Activated T-cell treated with anti-CD3 and anti-CD28 coated beads for 4 hours (primary cell): ENCODE measurements at places on chromosomes 6 and 20.

DNA sequence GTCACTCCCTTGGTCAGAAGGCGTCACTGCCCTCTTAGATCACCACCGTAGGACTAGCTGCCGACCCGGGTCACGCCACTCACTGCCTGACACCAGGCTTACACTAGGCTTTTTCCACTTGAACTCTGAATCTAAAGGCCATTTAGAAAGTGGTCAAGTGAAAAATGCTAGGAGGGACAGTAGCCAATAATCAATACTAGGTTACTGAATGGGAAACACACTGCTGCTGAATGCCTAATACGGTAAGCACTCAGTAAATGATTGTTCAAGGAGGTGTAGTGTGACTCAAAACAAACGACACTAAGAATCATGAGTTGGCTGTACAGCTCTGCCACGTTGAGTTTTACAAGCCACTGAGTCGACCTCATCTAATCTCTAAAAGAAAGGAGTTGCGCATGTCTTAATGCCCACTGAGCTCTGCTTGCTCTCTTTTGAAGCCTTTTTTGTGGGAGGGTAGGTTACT is 760 bp upstream of the IBTK start:
- DNase-seq = no peak

- no peak for DNase-seq
These were observed 469 bp upstream of the XRN2 start for GRCh38 chr20:21302664-21303060.

DNA sequence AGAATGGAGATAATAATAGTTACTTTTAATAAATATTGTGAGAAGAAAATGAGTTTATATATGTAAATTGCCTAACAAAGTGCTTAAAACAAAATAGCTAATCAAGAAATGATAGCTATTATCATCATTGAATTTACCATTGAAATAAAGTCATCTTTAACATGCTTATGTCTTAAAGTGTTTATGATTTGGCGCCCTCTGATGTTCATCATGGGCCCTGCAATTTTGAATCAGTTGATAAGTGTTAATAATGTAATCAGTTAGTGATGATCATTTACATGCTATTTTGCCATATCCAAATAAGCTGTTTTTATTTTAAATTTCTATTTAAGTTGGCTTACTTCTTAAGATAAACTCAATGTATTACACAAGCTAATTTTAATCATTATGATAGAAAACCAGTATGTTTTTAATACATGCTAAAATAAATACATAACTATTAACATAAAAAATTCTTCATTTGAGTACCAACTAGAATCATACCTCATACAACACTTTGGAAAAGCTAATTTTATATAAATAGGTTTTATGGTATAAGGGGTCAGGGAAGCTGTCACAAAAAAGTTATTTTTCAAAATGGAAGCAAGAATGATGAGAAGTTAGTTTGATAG is 39.2 kb upstream of the TPD52L1 start:
- peak; percentile 17 for DNase-seq

GRCh38 chr20:19937651-19938420 is 79.3 kb upstream of the NAA20 start:
- no peak for DNase-seq

DNA sequence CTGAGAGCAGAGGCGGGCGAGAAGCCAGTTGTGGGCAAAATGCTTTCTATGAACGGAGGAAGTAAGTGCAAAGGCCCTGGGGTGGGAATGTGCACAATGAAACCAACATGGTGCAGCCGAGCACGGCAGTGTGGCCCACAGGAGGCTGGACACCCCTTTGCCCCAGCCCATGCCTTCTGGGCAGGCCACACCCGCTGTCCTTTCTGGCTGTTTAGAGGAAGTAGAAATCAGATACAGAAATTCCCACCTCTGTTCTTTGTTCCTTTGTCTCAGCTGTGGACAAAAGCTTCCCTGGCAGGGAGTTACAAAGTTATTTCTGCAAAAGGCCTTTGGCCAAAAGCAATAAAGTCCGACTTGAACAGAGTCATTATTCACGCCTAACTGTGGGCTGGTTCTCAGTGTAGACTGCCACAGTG is 11.9 kb downstream of the SULF2 start:
- no peak for DNase-seq

DNA sequence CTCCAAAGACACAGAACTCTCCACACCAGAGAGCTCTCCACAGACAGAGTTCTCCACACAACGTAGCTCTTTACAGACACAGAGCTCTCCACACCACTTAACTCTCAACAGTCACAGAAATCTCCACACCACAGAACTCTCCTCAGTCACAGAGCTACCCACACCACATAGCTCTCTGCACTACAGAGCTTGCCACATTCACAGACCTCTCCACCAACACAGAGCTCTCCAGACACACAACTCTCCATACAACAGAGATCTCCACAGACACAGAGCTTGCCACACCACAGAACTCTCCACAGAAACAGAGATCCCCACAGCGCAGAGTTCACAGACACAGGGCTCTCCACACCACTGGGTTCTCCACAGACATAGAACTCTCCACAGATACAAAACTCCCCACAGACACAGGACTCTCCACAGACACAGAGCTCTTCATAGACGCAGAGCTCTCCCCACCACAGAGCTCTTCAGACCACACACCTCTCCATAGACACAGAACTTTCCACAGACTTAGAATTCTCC is 52.5 kb downstream of the ERMARD start:
- DNase-seq = no peak

DNA sequence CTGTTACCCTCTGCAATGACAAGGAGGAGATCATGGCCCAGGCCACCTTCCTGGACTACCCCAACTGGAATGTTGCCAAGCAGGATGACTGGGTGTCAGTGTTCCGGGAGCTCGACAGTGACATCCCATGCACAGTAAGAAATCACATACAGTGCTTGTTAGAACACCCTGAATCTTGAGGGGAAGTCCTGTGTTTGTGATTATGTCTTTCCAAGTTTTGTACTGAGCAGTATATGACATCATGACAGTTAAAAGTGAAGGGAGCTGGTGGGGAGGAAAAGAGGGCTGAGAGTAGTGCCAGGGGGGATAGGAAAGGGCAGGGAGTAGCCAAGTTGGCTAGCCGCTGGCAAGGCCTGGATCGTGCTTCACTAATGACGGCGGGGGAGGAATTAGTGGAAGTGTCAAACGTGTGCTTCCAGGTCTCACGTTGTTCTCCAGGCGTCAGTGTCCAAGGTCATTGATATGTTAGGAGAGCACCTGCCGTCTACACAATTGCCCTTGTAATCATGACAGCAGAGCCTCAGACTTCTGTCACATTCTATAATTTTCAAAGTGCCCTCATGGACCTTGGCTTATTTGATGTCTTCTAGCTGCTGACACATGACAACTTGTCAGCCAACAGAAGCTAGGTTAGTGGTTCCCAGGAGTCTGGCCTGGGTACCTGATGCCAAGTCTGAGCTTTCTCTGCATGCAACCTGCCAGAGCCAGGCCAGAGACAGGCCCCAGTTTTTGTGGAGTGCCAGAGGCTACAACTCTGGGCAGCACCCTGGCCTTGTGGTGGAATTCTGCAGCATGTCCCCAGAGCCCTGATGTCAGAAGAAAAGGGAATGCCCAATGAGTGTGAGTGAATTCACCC is 18.8 kb downstream of the CFAP61 start:
- no peak for DNase-seq

DNA sequence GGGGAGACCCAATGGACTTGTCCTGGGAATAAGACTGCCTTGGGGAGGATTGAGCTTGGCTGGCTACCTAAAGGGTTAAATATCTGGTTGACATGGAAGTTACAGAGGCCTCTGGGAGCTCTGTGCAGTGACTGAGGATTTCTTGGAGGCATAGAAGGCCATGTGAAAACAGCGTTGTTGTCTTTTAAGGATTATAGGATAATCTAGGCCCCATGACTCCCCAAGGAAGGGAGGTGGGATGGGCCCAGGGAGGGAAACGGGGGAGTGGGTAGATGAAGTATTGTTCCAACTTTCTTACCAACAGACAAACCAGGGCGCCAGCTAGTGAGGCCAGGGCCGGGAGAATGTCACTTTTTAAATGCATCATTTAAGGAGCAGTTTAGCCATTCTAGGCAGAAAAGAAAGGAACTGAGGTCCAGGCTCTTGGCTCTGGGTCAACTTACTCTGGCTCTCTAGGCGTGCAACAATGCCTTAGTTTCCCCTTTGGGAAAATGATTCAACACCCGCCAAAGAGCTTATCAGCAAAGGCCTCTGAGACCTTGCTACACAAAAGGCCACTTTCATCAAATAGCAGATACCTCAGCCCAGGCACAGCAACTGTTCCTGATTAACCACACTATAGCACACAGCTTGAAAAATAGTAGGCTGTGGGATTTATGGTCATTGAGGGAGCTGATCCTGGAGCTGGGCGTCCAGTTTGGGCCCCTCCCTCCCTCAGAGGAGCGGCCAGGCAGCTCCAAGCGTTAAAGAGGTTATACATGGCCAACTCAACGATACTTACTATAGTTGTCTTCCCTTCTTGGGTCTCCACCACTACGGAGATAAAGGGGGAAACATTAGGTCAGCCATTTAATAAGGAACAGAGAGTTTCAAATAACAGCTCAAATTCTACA is 7.0 kb downstream of the MRPS18A start:
- DNase-seq = no peak

GRCh38 chr6:111626441-111626840 is 20.8 kb upstream of the TRAF3IP2 start:
- DNase-seq = no peak

DNA sequence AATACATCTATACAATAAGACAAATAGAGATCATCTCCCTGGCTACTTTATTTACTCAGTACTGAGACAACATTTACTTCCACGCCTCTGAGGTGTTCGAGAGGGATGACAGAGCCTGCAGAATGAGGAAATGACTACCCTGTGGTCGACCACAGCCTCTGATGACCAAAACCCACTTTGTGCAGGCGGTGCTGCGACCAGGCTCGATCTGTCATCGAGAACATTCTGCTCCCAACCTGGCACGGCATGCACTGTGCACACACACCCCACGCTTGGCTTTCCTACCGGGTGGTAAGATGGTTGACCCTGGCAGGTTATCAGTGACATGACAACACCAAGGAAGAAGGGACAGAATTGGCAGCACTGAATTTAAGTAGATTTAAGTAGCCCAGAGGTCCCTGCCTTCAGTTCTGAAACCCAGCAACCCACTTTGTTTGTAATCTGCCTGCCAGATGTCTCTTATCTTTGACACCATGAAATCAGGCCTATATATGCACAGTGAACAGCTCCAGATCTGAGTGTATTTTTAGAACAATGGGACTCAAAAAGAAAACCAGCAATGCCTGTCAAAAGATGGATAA is 42.6 kb downstream of the TTI1 start:
- peak; percentile 8 for DNase-seq

- no peak for DNase-seq
These were observed 547 bp upstream of the ESR1 start for GRCh38 chr6:151806757-151807512.

GRCh38 chr6:157813191-157813590 is 9.9 kb upstream of the SNX9 start:
- no peak for DNase-seq

DNA sequence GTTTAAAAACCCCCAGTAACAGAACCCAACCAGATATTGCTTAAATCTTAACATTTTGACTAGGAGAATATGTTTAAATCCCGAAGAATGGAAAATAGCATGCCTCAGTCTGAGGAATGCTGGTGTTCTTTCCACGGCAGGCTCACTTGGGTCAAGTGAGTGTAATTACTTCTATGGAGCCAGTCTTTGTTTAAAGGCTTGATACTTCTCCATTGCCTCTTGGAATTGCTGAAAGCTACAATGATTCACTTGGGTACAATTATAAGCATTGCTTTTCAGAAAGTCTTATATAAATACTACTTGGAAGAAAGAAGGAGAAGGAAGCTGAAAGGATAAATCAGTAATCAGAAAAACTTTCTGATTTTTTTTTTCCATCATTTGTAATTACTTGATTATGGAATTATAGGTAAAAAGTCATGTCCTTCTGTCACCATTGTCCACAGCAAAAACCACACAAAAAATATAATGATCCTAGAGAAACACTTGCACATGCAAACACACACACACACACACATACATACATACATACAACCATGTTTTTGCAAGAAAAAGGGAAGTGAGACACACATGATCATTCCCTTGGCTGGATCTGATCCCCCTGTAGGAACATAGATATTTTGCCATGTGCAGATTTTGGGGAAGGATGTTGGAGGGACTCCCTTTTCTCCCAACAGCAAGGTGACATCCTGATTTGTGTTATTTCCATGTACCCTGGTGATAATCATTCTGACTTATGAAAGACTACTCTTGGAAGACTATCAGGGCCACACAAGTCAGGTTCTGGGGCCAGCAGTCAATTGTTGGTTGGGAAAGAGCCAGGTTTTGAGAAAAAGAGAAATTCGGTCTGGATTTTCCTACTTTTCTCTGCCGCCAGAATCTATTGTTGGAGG is 396.0 kb upstream of the BTBD3 start:
- DNase-seq = no peak

- no peak for DNase-seq
These were observed 81.5 kb downstream of the CEBPB start for GRCh38 chr20:50272030-50272723.
